A549 treated with AZD2906 at 1 μM for 4 hours (cell line): ENCODE measurements at places on chromosomes 5 and 9. TPM values are rescaled to one million over a fixed set of nuclear protein-coding genes. Genes with fewer than 3 reads are reported as not detected.

EIF4E1B gene
- total RNA-seq, result not detected in 5 replicates

LCN15 gene
- 0.05 to 0.09 TPM (median 0.09 TPM) in 3 of 5 replicates, not detected in the others for total RNA-seq

TERT gene
- 2.3 to 3.1 TPM (median 2.8 TPM) in 5 replicates for total RNA-seq

MTX3 gene
- 4.6 to 6.7 TPM (median 5.3 TPM) in 5 replicates for total RNA-seq

STC2 gene
- 33.4 to 49.1 TPM (median 35.8 TPM) in 5 replicates for total RNA-seq

ECSCR gene
- not detected in 5 replicates for total RNA-seq

CKMT2 gene
- total RNA-seq, result not detected in 5 replicates

GPSM1 gene
- 9.6 to 16.0 TPM (median 14.4 TPM) in 5 replicates for total RNA-seq

ISOC1 gene
- total RNA-seq, result 15.4 to 17.6 TPM (median 16.3 TPM) in 5 replicates

PRRX2 gene
- total RNA-seq, result 5.3 to 12.3 TPM (median 10.4 TPM) in 5 replicates

SPINK7 gene
- total RNA-seq, result not detected in 5 replicates
